ENCODE measurements at places on chromosomes 4 and X.

DNA sequence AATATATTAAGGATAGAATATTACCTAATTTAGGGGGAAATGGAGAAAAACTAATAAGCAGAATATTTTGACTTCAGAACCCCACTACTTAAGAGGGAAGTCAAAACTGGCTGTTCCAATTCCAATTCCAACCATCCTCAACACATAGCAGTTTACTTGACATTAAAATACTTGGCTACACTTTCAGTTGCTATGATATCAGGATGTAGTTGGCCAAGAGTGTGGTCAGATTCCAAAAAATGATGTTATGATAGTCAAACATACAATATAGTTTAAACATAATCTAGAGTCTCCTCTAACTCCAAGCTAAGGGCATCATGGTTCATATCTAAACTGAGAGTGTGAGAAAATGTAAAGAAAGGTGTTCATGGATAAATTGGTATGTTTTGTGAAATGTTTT is 16.5 kb upstream of the SMIM14 start:
- DNase-seq, result no peak

DNA sequence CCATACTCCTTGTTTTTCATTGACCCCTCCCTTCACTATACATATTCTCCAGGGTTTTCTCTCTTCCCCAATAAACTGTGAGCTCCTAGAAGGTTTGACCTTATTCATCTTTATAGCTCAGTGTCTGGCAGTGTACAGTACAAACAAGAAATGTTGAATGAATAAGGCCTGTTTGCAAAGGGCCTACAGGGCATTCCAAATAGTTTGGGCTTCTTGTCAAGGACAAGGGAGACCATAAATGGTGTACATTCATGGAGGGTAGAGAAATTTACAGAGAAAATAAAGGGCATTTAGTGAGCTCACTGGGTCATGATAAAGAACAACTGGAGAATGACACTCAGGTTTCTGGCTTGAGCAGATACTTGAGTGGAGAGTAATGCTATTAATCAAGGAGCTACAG is 47.5 kb upstream of the EIF1AX start:
- no peak for DNase-seq

DNA sequence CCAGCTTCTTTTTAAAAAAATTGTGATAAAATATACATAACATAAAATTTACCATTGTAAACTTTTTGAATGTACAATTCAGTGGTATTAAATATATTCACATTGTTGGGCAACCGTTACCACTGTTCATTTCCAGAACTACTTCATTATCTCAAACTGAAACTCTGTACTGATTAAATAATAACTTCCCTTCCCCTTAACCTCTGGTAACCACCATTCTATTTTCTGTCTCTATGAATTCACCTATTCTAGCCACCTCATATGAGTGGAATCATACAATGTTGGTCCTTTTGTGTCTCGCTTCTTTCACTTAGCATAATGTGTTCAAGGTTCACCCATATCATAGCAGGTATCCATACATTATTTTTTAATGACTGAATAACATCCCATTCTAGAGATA is 8.3 kb downstream of the GPR50 start:
- DNase-seq, result no peak

DNA sequence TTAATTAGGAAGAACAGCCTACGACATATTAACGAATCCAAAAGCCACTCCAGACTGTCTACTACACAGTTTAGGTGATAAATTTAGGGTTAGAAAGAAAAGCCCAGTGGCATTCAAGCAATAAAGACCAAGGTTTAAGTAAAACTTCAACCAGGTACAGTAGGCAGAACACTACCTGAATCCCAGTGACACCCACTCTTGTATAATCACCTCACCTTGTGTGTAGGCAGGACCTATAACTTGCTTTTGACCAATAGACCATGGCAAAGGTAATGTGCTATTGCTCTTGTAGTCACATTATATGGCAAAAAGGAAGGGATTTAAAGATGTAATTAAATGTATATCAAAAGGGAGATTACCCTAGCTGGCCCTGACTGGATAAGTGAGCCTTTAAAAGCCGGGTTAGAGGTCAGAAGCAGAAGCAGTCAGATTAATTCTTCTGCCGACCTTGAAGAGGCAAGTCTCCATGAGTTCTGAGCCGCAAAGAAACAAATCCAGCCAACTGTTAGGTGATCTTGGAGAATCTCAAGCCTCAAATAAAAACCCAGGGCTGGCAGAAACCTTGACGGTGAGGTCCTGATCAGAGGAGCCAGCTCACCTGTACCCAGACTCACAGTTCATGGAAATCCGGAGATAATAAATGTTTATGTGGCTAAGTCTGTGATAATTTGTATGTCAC is 8.8 kb downstream of the FSTL5 start:
- DNase-seq, result no peak

DNA sequence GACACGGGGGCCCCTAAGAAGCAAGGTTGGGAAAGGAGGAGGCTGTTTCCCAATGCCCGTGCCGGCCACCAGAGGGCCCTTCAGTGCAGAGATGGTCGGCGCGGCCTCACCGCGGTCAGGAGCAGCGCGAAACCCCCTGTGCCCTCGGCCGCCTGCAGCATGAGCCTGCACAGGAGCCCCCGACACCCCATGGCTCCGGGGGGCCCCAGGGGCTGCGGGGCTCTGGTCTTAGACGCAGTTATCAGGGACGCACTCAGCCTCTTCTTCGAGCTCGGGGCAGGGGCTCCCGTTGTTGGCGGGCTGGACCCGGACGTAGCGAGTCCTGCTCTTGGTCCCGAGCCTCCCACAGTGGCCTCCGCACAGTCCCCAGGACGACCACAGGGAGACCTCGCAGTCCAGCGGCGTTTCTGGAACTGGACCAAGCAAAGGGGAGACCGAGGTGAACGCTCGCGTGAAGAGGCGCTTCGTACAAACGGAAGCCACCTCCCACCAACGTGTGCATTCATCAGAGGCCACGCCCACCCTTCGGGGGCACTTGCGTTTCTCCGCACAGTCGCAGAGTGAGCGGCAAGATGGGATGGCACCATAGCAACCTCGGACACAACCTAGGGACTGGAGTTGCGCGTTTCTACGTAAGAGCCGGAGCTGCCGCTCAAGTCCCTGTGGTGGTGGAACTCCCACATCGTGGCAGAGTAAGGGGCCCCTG is 5.0 kb downstream of the SPON2 start:
- DNase-seq, result peak; percentile 83

- no peak for DNase-seq
These were observed 29.4 kb downstream of the DTHD1 start for GRCh38 chr4:36310793-36311192.

DNA sequence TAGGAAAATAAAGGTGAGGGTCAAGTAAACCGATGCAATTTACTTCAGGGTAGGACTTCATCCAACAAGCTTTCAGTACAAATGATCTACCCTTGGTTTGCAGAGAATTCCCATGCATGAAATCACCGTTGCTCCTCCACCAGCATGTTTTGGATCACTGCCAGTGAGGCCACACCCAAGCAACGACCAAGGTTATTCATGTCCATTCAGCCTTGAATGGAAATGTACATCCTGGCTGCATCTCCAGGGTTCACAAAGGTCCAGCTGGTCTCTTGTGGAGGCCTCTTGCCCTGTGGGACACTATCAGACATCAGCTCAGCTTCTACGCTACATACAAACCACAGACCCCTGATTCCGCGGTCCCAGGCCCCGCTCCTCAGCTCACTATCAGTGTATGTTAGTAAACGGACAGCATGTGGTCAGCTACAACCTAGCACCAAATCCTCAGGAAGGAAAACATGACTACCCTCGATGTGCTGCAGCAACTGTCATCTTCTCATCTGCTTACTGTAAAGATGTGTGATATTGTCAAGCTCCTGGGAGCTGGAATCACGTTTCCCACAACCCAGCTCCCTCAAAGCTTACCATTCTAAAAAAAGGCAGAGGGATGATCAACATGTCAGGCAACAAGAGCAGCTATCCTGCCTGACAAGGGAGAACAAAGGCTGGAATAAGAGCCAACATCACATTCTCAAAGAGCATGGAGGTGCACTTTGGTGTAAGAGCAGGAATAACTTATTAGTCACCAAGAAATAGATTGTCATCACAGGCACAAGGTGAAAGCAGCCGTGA is 4.9 kb downstream of the LYAR start:
- DNase-seq, result no peak

- DNase-seq, result no peak
These were observed 32.0 kb downstream of the STIM2 start for GRCh38 chr4:26892480-26893150.

- no peak for DNase-seq
These were observed 351.9 kb upstream of the FTHL17 start for GRCh38 chrX:31423609-31424189.

DNA sequence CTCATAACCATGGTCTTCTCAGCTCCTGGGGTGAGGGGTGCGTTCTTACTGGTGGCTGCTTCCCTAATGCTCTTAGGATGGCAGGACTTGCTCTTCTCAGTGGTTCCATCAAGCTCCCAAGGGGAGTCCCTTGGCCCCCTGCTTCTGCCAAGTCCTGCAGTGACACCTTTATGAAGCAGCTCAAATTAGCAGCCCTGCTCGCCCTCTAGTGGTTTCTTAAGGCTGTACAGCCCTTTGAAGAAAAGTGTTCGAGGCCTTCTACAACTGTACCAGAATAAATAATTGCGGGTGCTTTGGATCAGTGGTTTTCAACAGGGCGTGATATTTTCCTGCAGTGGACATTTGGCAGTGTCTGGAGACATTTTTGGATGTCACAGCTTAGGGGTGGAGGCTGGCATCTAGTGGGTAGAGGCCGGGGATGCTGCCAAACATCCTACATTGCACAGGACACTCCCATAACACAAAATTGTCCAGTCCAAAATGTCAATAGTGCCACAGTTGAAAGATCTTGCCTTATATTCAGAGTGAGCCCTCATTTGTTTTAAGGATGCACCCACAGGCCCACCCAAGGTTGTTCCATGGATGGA is 204.7 kb upstream of the S100G start:
- no peak for DNase-seq

DNA sequence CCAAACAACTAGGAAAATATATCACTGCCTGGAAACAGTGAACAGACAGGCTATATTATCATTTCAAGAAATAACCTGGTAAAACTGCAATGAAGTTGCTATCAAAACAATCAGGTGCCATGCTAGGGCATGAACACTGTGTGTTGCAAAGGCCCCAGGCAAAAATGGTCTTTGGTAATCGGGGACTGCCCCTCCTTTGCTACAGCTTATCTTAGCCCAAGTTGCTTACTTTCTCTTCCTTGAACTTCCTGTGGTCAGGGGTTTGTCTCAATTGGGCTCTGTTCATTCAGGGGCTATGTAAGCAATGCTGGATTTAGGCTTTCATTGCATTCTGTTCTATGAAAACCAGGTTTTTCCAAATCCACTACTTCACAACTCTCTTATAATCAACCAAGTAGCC is 30.4 kb downstream of the SCML1 start:
- DNase-seq, result no peak

GRCh38 chr4:10040049-10040892 is 19.0 kb upstream of the SLC2A9 start:
- DNase-seq, result no peak

DNA sequence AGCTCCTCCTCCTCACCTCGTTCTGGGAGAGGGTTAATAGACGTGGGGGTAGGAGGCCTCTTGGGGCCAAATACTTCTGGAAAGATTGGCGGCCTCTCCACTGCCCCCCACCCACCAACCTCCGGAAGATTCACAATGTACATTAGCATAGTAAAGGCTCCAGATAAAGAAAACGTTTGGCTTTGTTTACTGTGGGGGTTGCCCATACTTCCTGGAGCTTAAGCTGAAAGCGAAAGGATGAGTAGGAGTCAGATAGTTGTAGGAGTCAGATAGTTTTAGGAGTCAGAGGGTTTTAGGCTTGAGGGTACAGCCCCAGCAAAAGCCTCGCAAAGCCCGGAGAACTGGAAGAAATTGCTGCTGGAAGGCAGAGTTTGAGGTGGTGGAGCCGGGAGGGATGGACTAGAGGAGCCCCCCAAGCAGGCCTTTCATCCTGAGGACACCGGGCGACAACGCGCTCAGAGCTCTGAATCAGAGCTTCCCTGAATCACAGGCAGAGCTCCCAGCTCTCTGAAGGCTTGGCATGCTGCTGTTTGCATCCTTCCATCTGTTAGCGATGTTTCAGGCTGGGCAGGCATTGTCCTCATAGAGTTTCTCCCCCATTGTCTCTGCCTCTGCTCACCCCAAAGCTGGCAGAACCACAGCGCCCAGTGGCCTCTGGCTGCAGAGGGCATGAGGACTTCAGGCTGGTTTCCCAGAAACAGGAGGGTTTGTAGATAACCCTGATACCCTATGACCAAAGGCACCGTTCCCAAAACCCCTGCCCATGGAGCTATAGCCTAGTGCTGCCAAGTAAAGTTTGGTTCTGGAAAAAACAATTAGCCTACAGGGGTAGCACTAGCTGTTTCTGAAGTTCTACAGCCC is 280.7 kb downstream of the BCOR start:
- DNase-seq, result no peak

- no peak for DNase-seq
These were observed 107.4 kb downstream of the MAML3 start for GRCh38 chr4:140046543-140046942.

DNA sequence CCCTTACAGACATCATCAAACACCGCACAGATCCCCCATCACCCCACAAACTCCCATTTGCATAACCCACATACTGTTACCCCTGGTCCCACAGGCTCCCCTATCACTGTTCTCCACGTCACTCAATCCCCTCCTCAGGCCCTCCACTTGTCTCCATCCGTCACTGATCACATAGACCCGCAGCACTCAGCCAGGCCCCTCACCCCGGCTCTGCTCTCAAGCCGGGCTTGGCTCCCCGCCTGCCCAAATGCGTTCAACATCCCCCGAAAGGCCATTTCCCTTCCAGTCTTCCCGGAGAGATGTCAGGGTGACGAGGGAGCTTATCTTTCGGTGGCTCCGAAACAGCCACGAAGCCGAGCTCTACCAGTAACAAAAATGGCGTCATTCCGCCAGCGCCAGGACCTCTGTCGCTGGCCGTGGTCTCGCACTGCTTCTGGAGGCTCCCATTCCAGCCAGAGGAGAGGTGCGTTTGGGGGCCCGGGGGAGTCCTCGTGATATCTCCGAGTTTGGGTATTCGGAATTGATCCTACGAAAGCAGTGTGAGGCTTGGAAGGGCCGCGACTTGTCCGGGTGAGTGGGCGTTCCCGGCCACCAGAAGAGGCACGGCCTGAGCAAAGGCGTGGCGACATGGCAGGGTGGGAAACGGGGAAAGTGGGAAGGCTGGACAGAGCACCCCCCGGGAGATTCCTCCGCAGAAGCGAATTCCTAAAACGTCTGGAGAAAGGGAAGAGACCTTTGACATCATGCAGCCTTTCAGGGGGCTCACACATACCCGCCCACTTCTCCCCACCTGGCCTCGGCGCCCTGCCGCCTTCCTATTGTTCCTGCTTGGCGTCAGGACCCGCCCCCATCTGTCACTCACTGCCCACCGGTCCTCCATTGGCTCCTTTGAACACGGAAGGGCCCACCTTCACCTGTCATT is at the start of gene ZNF630:
Gene ZNF630, minus strand, starts transcription at position 577 of the 922 bp plus-strand sequence. CDS start 4,754 bp downstream, outside the sequence.
- DNase-seq, result peak; percentile 68

Data from type B pancreatic cell (in vitro differentiated cells).